ENCODE measurements at places on chromosomes 12 and 14.

- DNase-seq, result no peak
Measured at GRCh38 chr12:85733984-85734383, 102.2 kb downstream of the RASSF9 start.

GRCh38 chr14:77708749-77709148, 846 bp downstream of the SLIRP start:
- no peak for DNase-seq

GRCh38 chr12:2998789-2999264, 39.6 kb downstream of the TEAD4 start:
- no peak for DNase-seq

DNA sequence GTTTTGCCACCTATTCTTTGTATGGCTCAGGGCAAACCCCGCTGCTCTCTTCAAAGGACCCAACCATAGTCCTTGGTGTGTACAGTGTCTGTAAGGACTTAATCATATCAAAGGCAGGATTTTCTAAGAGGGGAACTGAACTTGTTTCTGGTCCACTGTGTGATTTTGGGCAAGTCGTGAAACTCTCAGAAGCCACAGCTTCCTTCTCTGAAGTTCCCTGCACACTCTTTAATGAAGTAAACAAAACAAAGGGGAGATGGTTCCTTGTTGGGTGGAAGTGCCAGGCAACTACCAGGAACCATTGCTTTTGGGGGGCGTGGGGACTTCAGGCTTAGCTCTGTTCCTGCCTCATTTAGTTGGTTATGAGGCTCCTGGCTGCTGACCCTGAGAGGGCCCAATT, 152.4 kb downstream of the VRK1 start:
- no peak for DNase-seq

DNA sequence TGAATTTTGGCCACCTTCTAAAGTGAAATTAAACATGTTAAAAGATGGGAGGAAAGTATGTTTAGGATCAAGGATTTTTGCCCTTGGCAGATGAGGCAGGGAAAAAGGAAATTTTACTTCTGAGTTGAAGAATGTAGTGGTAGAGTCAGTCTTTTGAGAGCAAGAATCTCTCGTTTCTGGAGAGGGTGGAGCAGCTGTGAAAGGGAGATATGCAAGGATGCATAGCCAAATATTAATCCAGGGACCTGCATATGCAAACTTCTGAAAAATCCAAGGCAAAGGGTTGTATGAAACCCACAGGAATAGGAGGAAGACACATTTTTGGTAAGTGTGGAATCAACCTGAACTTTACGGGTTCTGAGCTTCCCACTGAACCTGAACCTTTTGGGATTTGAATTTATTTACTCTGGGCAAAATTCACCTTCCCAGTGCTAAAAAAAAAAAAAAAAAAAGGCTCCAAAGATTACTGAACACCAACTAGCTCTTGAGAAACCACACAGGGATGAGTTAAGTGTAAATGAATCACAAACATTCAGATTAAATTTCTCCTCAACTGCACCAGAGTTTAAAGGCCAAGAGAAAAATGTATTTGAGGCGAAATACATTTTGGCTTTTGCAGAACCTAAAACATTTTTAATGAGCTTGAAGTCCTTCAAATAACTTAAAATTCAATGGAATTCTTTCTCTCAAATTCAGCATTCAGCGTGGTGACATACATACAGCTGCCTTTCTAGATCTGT, 187.1 kb upstream of the CDKN3 start:
- DNase-seq, result no peak

DNA sequence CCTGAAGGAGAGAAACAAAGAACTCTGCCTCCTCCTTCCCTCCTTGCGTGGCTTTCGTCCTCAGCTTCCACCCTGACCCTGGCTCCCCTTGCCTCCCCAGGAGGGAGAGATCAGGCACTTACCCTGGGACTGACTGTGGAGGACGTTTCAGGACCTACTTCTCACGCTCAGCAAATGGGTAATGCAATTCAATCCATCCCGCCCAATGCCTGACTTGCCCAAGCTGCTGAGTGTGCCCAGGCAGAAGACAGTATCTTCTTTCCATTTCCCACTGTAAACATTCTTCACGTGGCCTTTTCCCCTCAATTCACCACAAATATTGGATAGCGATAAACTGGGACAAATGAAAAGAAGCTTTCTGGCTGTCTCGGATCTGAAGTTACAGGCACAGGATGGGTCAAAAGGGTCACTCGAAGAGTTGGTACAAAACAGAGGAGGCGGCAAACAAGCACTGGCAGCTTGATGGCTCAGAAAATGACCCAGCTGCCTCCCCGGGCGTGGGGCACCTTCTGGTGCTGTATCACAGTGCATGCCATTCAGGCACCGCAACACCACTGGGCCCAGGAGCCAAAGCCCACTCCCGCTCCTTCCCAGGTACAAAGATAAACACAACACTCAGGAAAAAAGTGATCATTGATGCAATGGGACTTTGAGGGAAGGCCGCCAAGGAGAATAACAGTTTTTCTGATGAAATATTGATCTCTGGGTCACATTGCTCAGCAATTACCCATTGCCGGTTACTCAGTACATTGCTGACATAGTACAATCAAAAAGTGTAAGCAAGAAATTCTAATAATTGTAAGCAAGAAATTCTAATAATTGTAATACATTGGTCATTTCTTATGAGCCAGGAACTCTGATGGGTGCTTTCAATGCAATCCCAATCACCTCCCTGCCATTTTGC, 65.8 kb downstream of the TRIM9 start:
- no peak for DNase-seq

DNA sequence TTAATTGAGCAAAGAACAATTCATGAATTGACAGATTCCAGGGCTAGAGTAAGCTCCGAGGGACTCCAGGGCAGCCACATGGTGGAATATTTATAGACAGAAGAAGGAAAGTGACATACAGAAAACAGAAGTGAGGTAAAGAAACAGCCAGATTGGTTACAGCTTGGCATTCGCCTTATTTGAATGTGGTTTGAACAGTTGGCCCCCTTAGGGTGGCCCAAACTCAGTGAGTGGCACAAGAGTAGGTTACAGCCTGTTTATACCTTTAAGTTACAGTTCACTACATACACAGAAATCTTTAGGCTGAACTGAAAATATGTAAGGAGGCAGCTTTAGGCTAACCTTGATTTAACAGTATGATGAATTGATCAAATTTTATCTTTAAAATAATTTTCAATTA, 174.5 kb upstream of the CNOT2 start:
- no peak for DNase-seq

- DNase-seq, result no peak
Measured at GRCh38 chr12:62629971-62630739, 163.5 kb downstream of the MON2 start.

DNA sequence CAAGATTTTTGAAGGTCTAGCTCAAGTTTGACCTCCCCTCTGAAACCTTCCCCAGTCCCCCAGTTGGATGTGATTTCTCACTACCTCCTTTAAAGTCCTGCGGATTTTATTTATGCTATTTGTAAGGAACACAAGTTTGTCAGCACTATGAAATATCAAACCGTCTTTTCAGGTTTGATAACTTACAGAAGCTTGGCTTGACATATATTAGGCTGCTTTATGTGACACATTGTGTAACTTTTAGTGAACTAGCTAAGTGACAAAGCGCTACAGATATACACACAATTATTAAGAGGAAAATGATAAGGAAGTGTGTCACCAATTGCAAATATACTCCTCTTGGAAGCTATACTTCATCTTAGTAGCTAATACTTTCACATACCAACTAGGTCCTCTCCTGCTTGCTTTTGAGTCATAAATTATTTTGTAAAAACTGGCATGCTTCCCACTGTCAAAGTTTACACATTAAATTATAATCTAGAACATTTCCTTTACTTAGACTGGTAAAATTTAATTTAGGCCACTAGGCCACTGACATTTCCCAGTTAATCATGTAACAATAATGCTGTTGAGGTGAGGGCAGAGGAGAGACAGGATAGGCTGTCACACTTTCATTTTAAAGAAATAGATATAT, 149.5 kb downstream of the TMTC3 start:
- DNase-seq, result no peak

GRCh38 chr14:104664588-104664987, 24.8 kb upstream of the INF2 start:
- DNase-seq, result no peak

DNA sequence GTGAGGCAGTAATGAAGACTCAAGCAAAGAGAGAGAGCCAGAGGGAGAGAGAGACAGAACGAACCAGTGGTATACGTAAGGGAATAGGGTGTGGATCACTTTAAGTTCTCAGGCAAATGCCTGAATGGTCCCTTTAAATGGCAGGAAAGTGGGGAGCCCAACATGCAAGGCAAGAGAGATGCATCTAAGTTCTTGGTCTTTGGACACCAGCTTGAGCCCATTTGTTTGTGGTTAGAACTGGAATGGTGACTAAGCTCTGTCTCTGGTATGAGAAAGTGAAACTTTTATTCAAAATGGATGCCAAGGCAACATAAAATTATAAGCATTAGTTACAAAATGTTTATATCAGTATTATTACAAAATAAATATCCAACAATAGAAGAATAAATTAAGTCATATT, 192.2 kb upstream of the ALG10 start:
- no peak for DNase-seq

- no peak for DNase-seq
Measured at GRCh38 chr12:120586206-120586605, 5.0 kb upstream of the POP5 start.

- DNase-seq, result no peak
Measured at GRCh38 chr14:31127690-31128089, 79.9 kb downstream of the HECTD1 start.

DNA sequence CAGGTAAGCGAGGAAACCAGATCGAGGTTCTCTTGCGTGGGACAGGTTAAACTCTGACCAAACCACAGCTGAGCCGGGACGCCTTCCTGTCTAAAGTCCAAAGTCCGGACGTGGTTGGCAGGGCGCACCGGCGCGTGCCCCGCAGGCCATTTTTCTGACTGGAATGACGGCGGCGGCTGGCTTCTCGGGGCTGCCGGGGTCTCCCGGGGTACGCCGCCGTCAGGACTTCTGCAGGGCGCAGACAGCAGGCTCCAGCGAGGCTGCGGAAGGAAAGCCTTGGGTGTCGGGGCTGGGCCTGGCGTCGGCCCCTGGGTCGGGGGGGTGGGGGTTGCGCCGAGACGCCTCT, 32.8 kb downstream of the MIA2 start:
- no peak for DNase-seq

DNA sequence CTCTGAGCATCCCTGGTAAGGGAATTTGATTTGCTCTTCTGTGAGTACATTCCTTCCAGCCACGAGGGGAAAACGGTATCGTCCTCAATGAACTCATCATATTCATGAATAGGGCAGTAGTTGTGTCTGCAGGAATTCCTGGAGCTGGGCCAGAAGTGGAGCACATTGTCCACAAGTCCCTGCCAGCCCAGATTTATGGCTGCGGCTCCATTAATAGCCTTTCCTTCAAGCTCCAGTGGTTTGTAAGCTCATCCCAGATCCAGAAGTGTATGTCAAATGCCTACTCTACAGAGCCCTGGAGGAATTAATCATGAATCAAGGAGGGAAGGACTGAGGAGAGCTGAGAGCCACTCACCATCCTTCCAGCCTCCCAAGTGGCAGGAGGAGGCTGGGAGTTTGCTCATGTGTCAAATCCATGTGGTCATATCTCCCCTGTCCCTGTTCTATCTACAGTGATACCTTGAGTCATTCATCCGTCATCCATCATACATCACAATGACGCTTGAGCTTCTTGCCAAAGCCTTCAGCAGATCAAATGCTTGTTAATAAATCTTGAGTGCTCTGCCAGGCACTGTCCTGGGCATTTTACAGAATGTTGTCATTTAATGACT, 65.5 kb downstream of the SVOP start:
- no peak for DNase-seq

DNA sequence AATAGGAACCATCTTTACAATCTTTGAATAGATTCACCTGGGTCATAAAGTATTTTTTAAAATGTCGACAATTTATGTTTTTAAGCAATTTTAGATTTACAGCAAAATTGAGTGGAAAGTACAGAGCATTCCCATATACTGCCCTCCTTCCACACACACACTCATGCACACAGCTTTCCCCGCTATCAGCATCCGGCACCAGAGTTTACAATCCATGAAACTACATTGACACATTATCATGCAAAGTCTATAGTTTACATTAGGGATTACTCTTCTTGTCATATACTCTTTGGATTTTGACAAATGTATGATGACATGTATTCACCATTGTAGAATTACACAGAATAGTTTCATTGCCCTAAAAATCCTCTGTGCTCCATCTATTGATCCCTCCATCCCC, 9.0 kb upstream of the SYNE2 start:
- DNase-seq, result no peak

DNA sequence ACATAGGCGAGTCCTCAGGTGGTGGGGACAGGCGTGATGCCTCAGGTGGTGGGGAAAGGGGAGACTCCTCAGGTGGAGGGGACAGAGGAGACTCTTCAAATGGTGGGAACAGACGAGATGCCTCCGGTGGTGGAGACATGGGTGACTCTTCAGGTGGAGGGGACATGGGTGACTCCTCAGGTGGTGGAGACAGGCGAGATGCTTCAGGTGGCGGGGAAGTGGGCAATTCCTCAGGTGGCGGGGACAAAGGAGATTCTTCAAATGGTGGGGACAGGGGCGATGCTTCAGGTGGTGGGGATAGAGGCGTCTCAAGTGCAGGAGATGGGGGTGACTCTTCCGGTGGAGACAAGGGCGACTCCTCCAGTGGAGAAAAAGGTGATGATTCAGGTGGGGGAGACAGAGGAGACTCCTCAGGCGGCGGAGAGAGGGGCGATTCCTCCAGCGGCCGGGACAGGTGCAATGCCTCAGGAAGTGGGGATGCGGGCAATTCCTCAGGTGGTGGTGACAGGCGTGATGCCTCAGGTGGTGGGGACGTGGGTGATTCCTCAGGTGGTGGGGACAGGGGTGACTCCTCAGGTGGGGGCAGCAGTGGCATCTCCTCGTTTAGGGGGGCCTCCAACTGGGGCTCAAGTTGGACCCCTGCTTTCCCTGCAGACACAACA, 8.7 kb downstream of the KMT2D start:
- DNase-seq, result no peak

DNA sequence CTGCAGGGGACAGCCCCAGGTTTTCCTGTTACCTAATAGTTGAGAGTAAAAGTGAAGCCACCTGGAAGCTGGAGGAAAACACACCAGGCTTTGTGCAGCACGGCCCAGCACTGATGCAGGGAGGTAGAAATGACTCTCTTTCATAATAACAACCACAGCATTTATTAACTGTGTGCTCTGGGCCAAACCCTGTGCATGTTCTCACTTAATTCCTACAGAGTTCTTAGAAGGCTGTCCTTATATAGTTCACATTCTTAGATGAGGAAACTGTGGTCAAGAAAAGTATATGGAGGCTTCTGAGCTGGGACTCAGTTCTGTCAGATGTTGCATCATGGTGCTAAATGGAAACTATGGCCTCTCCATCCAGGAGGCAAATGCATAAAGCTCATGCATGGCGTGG, 100.0 kb downstream of the PAPOLA start:
- DNase-seq, result no peak

Measured in natural killer cell (primary cell).